ENCODE measurements at places on chromosomes 13 and 19.

GRCh38 chr13:74442751-74443150 lies 308.5 kb upstream of the KLF12 start:
- no peak for DNase-seq

GRCh38 chr19:15283141-15283883 lies 49.0 kb downstream of the BRD4 start:
- DNase-seq, result no peak

DNA sequence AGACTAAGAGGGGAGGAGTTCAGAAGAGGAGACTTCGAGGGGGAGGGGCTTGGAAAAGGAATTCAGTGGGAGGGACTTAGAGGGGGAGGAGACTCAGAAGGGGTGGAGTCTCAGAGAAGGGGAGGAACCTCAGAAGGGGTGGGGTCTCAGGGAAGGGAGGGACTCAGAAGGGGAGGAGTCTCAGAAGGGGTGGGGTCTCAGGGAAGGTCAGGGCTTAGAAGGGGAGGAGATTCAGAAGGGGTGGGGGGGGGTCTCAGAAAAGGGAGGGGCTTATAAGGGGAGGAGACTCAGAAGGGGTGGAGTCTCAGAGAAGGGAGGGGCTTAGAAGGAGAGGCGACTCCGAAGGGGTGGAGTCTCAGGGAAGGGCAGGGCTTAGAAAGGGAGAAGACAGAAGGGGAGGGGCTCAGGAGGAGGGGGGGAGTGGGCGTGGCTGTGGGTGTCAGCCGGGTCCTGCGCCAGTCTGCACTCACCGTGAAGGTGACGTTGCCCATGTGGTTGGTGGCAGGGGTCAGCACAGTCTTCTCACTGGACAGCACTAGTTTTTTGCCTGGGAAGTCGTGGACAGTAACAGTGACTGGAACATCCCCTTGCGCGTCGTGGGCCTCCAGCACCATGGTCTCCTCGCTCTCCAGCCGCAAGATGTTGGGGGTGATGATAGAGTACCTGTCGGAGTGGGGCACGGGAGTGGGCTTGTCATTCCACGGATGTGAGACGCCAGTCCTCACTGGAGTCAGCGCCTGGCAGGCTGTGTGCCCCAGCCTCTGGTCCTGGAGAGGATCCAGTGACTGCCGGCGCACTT lies 1.5 kb downstream of the C3 start:
- DNase-seq, result no peak

DNA sequence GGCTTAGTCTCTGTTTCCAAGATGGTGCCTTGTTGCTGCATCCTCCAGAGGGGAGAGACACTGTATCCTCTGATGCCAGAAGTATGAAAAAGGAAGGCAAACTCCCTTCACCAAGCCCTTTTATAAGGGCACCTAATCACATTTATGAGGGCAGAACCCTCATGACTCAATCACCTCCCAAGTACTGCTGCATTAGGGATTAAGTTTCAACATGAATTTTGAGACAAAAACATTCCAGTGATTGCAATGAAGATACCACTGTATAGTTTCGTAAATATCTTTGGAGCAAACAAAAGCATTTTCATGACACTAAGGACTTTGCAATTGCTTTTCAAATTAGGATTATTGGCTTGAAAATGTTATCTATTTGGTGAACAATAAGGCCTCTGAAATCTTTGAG lies 63.8 kb downstream of the RNF17 start:
- no peak for DNase-seq

- DNase-seq, result no peak
Measured at GRCh38 chr13:95480131-95480545, 72.4 kb upstream of the CLDN10 start.

- DNase-seq, result no peak
Measured at GRCh38 chr19:46426506-46427162, 2.1 kb downstream of the PNMA8C start.

DNA sequence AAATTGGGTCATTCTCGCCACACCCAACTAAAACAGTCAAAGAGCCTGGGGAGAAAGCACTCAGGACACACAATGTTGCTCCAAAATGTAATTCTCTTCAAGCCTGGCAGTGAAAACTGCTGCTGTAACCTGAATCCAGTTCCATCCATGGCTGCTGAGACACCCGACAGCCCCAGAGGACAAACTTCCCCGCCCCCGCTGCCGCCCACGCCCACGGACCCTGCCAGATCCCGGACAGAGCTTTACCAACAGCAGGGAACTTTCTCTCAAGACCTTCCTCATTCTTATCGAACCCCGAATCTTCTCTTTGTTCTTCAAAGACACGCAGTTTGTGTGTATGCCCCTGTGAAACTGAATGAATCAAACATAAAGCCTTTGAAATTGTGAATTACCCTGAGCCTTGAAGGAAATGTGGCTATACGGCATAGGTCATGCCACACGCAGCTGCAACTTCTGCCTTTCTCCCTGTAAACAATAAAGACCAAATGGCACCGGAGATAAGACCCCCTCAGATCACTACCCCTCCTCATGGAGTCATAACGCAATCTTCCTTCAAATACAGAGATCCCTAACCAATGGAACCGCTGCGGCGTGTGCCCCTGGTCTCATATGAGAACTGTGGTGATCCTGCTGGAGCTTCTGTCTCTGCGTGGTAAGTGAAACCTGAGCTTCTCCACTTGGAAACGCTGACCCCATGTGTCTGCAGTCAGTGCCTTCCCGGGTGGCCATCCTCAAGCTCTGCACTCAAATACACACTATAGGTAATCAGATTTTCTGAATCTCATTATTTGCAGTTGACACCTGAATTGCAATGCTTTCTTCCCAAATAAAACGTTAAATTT lies 4.8 kb upstream of the LAMP1 start:
- no peak for DNase-seq

- peak; percentile 4 for DNase-seq
Measured at GRCh38 chr13:67416047-67416925, 186.2 kb upstream of the PCDH9 start.

- no peak for DNase-seq
Measured at GRCh38 chr13:97058926-97059325, 64.7 kb upstream of the OXGR1 start.

DNA sequence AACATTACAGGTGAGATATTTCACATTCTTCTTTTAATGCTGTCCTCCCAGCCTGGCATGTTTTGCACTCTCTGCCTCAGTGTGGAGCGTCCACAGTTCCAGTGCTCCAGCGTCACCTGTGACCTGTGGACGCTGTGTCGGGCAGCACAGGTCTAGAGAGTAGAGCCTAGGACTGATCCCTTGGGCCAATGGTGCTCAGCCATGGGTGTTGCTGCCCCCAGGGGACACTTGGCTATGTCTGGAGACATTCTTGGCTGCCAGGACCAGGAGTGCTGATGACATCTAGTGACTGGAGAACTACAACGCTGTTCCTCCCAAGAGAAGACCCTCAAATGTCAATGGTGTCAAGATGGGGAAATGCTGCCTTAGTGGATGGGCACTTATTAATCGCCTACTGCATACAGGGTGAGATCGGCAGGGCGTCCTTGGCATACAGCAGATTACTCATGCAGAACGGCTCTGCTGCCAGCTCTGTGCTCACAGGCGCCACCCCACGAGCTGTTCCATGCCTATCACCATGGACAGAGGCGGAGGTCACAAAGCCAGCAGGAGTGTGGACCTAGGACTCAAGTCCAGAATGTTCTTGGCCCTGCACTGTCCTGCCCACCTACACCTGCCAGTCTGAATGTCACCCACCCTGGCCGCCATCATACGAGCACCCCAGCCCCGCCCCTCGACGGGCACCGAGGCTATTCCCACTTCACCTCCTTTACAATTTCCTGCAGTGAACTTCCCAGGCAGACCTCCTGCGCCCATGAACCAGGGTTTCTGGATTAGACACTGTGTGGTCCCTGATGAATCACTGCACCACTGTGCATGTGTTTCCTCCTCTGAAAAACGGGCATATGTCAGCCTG lies 13.9 kb upstream of the MADCAM1 start:
- DNase-seq, result no peak

- DNase-seq, result no peak
Measured at GRCh38 chr13:35964011-35964862, 166.9 kb downstream of the DCLK1 start.

- DNase-seq, result no peak
Measured at GRCh38 chr13:113533161-113533840, 42.8 kb upstream of the DCUN1D2 start.

DNA sequence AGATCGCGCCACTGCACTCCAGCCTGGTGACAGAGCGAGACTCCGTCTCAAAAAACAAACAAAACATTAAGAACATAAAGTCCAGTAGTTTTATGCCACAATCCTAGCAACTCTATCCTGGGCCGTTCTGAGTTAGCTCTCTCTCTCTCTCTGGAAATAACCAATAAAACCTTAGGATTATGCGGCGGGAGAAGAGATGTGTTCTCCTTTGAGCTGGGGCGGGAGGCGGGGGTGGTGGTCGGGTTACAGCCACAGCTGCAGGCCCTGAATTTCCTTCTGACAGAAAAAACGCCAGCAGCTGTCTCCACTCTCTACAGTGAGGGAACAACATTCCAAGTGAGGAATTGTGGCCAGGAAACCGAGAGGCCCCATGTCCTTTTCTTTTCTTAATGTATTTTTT lies 9.1 kb upstream of the PNMA8A start:
- no peak for DNase-seq

GRCh38 chr19:43634872-43635560 lies 4.6 kb downstream of the CADM4 start:
- no peak for DNase-seq

DNA sequence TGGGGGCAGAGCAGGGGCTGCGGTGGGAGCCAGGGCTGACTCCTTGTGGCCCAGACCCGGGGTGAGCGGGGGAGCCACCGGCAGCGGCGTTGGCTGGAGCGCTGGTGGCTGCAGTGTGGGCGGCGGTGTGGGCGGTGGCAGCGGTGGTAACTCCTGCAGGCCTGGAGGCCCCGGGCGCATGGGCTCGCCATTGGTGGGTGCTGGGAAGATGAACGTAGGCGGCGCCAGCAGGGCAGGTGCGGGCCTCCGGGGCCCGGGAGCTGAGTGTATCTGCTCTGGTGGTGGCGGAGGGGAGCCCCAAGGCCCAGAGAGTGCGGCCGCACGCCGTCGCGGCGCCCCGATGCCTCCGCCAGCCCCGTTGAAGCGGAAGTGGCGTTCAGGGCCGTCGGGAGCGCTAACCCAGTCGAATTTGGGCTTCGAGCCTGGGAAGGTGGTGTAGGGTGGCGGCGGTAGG lies 2.0 kb downstream of the GGN start:
- DNase-seq, result no peak

Data from Panc1 (cell line).